ENCODE measurements at places on chromosomes 2 and 18.

- DNase-seq, result no peak
Measured at GRCh38 chr18:48728204-48728833, 189.5 kb downstream of the CTIF start.

DNA sequence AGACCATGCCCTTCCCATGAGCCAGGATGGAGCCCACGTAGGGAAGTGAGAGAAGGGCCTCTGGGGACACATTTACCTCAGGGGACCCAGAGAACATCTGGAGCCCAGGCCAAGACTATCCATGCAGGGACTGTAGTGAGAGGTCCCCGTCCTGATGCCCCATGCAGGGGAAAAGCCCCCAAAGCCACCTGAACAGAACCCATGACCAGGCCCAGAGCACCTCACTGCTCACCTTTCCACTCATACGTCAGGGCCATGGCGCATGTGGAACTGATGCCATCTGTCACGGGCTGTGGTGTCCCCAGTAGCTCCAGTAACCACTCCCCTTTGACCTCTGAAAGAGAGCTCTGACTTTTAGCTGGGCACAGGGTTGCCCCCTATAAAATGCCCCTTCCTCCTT is 106.5 kb upstream of the TEX51 start:
- DNase-seq, result no peak

GRCh38 chr18:62329691-62330454 is 4.8 kb downstream of the TNFRSF11A start:
- DNase-seq, result no peak

DNA sequence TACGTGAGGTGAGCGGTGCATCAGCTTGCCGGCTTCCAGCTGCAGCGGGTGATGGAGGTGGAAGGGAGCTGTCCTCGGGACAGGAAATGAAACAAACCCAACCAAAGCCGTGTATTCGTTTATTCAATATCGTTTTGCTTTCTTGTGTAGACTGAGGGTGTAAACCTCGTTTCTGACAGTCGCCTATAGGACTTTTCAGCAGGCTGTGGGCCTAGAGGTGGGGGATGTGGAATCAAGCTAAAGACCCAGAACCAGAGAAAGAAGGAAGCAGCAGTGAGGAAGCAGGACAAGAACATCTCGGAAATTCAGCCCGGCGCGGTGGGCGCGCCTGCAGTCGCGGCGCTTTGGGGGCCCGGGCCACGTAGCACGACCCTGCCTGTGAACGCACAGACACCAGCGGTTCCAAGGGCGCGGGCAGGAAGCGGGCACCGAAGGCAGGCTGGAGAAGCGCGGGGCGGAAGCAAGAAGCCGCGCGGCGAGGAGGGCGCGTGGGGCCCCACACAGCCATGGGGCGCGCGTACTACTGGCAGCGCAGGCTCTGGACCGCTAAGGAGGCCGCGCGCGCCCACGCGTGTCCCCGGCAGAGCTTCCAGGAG is 755 bp upstream of the ATP9B start:
- DNase-seq, result no peak

DNA sequence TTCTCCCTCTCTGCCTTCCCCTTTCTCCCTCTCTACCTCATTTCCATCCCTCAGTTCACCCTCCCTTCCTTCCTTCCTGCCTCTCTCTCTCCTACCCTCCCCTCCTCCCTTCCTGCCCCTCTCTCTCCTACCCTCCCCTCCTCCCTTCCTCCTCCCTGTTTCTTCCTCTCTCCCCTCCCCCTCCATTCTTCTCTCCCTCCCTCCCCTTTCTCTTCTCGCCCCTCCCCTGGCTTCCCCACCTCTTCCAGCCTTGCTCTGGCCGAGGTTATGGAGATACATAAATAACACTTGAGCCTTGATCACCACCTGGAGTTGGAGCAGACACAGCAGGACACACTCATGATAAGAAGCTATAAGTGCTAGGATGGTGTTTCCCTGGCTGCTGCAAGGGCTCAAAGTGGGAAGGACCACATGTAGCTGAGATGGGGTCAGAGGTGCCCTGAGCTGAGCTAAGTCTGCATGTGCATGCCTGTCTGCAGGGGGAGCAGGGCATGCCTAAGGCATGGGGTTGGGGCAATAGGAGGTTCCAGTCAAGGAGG is 326.1 kb upstream of the HS6ST1 start:
- no peak for DNase-seq

DNA sequence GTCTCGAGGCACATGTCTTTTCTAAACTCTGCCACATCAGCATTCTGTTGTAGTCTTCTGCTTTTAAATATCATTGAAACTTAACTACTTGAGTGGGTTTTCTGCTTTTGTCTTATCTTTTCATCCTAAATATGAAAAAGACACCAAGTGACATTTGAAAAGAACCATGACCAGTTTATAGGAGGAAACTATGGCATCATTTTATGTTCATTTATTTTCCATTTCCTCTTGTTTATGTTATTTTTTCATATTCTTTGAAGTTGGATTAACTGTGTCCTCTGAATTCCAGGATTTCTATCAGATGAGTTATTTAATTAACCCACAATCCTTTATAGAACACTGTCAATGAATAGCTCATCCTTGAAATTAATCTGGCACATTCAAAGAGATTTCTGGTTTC is 93.4 kb upstream of the ARHGAP28 start:
- DNase-seq, result no peak

DNA sequence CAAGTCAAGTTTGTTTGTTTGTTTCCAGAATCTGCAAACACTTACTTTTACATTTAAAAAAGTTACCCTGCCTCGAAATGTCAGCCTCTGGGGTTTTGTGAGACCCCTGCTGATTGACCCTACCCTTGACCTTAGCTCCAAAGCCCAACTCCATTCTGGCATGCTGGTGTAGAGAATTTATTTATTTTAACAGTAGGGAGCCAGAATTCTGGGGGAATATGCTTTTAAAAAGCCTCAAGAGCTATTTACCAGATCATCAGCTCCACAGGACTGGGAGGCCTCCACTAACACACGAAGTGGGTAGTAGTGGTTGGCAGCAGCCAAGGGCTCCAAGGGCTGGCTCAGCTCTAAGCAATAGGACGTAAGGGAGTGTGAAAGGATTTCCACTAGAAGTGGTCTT is 23.2 kb upstream of the GREB1L start:
- DNase-seq, result no peak

GRCh38 chr2:134862069-134862468 is 23.7 kb downstream of the ACMSD start:
- no peak for DNase-seq

- no peak for DNase-seq
Measured at GRCh38 chr2:181970160-181970794, 15.4 kb upstream of the PPP1R1C start.

DNA sequence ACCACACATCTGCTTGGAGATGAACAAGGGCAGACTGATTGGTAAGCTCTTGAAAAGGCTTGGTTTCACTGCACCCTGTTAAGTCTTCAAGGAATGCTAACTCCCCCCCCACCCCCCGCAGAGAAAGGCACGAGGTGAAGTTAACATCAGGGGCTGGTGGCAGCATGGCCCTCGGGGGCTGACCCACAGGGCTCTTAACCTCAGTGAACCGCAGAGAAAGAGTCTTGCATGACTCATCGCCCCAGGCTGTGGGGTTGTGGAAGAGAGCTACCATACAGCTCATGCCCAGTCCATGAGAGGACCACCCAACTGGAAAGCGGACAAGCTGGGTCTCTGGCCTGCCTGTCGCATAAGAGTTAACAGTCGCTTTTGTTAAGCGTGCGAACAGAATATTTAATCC is 10.6 kb upstream of the CEP68 start:
- DNase-seq, result no peak

GRCh38 chr2:32553829-32554432 is 73.9 kb upstream of the TTC27 start:
- no peak for DNase-seq

DNA sequence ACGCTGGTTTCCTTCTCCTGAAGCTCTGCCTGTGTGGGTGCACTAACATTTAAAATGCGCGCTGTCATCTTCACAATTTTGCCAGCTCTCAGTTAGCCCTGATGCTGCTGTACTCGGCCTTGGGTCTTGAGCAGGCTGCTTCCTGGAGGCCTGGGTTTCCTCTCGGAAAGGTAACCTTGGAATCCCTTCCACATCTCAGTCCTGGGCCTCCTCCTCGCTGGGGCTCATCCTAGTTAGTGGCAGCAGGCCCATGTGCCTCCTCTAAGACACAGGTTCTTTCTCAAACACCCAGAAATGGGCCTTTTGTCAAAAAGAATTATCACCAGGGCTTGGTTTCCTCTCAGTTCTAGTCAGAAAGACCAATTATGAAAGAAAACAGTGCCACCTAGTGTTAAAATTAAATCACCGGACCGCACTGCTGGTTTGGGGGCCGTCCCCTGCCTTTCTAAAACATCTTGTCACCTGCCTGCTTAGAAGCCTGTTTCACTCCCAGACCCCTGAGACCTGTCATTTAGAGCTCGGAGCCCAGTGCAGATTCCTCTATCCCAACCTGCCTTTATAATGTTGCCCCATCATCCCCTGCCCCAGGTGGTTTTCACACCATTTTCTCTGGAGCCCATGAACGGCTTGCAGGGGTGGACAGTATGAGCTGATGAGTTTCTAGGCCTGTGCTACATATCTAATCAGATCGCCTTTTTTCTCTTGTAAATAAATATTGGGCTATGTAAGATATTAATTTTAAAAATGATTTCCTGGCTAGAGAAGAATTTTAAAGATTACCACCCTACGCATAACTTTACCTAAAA is 42.4 kb downstream of the HK2 start:
- DNase-seq, result peak; percentile 15

DNA sequence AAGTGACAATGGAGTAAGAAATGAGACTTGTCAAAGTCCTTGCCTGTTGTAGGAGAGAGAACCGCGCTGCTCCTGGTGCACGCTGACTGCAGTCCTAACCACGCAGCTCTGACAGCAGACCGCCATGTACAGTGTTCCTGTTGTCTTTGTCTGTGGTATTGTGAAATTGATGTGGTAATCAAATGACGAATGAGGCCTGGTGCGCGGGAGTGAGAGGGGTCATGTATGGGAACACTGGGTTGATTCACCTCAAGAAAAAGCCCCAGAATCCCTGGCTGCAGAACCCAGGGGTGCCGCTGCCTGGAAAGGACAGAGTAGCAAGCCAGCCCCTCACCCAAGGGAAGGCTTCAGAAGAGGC is 64.0 kb downstream of the INPP4A start:
- DNase-seq, result peak; percentile 67

DNA sequence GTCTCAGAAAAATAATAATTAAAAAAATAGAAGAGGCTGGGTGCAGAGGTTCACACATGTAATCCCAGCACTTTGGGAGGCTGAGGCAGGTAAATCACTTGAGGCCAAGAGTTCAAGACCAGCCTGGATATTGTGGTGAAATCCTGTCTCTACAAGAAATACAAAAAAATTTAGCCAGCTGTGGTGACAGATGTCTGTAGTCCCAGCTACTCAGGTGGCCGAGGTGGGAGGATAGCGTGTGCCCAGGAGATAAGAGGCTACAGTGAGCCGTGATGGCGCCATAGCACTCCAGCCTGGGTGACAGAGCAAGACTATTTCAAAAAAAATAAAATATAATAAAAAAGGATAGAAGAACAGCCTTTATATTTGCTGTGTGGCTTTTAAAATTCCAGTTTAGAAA is 35.9 kb downstream of the SMC6 start:
- DNase-seq, result no peak

- no peak for DNase-seq
Measured at GRCh38 chr2:110900191-110900590, 167.8 kb downstream of the ACOXL start.

All from stimulated activated CD8-positive, alpha-beta memory T cell treated with anti-CD3 and anti-CD28 coated beads, Interleukin-15, amount 100 ng/mL, for 4 hours (primary cell).